Stimulated activated CD4-positive, alpha-beta T cell treated with anti-CD3 and anti-CD28 coated beads, Interleukin-1b, Interleukin-23, amount 100 ng/mL, for 1 hour (primary cell): ENCODE measurements at places on chromosomes 12 and 14.

DNA sequence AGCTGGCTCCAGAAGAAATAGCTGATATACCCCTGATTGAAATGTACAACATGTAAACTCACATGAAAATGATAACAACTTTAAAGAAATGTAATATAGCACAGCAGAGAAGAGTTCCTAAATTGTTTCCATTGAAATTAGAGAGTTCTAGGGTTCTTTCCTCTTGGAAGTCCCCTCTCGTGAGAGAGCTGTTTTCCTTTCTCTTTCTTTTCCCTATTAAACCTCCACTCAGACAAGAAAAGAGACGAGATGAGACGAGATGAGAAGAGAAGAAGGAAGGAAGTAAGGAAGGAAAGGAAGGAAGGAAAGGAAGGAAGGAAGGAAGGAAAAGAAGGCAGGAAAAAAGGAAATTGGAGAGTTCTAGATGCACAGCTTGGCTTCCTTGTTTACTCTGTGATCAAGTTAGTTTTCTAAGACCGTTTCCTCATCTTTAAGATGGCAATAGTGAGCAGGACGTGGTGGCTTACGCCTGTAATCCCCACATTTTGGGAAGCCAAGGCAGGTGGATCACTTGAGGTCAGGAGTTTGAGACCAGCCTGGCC lies 11.9 kb downstream of the DRAM1 start:
- DNase-seq = no peak

- DNase-seq = no peak
Observed at GRCh38 chr14:63952933-63953437, 100.2 kb downstream of the SYNE2 start.

- no peak for DNase-seq
Observed at GRCh38 chr14:68036202-68036601, 216.6 kb downstream of the RAD51B start.

DNA sequence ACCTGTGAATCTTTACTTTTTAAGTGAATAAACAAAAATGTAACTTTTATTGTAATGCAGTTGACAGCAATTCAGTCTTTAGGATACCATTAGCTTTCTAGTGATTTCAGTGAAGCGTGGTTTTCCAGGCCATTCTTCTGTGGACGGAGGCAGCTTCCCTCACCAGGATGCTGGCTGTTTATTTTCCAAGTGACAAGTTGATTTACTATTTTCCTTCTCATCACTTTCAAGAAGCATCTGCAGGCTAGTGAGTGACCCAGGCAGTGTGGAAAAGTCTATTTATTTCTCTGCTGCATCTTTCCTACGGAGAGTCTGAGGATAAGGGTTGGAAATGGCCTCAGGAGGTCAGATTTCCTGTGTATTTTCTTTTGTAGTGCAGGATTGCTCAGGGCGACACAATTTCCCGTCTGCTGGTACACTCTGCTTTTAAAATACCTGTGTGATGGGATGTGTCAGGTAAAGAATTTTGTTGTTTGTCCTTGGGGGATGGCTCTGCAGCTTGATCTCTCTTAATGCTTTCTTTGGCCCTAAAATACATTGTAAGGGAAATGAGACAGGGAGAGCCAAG lies 467.8 kb downstream of the NRXN3 start:
- DNase-seq = no peak

DNA sequence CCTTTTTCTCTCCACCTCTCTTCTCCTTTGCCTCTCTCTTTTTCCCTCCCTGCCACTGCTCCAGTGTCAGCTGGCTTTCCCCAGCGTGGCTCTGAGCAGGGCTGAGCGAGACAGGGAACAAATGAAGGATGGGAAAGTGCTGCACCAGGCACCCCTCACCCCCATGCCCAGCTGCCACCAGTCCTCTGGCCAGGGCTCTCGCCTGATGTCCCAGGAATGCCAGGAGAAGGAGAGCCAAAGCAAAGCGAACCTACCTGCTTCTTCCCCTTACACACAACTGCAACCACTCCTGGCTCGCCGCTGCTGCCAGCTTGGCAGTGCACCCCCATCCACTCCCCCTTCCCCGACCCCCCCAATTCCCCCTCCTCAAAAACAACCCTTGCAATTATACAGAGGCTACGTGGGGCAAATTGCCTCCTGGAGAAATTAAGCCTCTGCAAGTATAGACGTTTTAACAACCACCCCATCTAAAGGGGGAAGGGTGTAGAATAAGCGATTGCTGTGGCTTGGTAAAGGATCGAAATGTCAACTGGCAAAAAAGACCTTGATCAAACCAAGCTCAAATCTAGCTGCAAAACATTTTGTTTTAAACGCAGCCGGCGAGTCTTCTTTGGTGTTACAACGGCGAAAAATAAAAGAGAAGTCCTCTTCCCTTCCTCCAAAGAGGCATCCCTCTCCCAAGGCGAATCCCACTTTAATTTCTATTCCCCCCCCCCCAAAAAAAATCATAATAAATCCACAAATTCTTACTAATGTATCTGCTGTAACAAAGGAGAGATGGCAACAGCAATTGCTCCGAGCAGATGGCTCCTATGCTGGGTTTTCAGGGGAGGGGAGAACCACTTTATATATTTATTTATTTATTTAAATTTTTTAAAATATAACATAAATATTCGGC lies 2.9 kb downstream of the BCL11B start:
- DNase-seq = no peak

DNA sequence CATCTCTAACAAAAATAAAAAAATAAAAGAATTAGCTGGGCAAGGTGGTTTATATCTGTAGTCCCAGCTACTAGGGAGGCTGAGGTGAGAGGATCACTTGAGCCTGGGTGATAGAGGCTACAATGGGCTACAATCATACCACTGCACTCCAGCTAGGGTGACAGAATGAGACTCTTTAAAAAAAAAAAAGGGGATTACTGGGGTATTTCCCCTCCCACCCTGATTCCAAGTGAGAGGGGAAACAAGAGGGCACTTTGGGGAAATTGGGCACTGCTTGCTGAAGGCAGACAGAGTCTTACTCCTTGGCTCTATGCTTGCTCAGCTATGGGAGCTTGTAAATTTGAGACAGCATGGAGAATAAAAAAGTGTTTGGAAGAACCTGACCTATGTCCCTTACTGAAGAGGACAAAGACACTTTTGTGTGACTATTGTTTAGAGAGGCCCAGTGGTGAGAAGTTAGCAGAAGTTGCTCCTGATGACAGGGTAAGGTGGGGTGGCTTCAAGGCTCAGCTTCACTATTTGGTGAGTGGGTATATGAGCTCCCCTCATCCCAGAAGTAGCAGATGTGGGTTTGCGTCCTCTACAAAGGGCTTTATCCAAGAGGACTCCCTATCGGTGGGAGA lies 44.0 kb downstream of the KLRG1 start:
- DNase-seq = no peak

DNA sequence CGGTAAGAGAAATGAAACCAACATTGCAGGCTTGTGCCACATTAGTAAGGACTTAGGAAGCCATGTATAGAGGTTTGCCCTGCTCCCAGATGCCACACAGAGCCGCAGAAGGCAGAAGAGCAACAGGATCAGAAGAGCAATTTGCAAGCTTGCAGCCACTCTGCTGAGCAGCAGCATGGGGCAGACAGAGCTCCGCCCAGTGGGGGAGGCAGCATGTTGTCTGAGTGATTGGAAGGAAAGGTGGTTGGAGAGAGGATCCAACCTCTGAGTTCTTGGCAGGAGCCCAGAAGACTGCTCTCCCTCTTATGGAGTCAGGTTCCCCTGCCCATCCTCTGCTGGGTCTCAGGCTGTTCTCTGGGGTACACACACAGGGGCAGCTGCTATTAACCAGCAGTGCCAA lies 2.3 kb upstream of the KRT6A start:
- no peak for DNase-seq

DNA sequence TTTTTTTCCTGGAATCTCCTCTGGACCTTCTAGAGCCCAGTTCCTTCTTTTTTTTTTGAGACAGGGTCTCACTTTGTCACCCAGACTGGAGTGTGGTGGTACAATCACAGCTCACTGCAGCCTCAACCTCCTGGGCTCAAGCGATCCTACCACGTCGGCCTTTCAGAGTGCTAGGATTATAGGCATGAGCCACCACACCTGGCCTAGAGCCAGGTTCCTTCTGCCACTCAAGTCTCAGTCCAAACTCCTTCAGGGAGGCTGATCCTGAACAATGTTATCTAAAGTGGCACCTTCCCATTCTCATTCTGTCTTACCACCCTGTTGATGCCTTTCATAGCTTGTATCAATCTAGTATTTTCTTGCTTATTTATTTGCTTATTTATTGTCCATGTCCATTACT lies 22.3 kb upstream of the ELK3 start:
- no peak for DNase-seq

- DNase-seq = no peak
Observed at GRCh38 chr14:100117026-100117425, 42.4 kb downstream of the DEGS2 start.
